ENCODE measurements at places on chromosomes 1 and 21.
A peak's percentile ranks its signal among the peaks of the same experiment; 100 is the strongest.

DNA sequence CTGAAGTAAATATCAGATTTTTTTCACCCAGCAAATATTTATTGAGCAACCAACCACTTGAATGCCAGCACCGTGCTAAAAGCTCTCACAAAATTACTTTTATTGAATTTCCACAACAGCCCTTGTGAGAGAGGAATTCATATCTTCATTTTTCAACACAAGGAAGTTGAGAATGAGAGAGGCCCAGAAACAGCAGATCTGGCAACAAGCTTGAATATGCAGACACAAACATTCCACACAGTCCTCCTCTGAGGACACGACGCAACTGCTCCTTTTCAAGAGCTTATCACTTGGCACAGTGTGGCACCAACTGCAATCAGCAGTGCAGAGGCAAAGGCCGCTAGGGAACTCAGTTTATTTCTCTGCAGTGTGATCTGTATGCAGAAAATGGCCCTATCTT lies 32.2 kb upstream of the IFNAR2 start:
- no peak for DNase-seq

- no peak for DNase-seq
Measured at GRCh38 chr1:94622757-94623156, 81.2 kb upstream of the F3 start.

- no peak for DNase-seq
Measured at GRCh38 chr1:161484613-161485012, 20.6 kb upstream of the FCGR2A start.

- DNase-seq, result no peak
Measured at GRCh38 chr1:65022216-65022615, 55.9 kb upstream of the JAK1 start.

DNA sequence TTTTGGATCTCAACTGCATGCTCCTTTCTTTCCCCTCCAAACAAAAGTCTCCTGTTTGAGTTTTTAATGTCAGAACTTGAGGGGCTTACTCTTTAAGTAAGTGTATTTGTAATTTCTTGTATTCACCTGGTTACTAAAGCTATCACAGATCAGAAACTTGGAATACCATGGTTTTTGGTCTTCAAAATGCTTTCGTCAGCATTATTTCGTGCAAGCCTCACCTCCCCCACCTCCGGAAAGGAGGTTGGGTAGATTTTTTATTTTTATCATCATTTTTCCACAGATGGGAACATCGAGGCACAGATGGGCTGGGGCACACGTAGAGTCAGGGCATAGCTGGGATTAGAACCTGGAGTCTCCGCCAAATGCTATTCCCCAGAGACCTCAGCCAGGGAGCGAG lies 100.7 kb downstream of the IER5 start:
- DNase-seq, result no peak

GRCh38 chr1:78715181-78715661 lies 65.6 kb downstream of the IFI44 start:
- DNase-seq, result no peak

DNA sequence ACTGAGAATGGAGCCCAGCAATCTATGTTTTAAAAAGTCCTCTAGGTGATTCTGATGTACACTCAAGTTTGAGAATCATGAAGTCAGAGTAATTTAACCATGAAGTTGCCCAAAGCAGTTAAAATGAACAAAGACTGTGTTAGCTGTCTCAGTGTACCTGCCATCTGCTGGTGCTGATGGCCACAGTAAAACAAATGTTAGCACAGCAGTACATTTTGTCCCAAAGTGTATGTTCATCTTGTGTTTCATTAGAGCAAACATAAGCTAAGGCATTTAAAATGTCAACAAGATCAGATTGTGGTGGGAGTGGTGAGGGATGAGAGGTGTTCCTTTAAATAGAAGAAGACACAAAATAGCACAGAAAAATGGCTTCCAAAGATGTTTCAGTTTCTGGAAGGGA lies 31.1 kb downstream of the FYB2 start:
- DNase-seq, result no peak

GRCh38 chr1:40595623-40596022 lies 64.2 kb downstream of the ZNF684 start:
- DNase-seq, result no peak

DNA sequence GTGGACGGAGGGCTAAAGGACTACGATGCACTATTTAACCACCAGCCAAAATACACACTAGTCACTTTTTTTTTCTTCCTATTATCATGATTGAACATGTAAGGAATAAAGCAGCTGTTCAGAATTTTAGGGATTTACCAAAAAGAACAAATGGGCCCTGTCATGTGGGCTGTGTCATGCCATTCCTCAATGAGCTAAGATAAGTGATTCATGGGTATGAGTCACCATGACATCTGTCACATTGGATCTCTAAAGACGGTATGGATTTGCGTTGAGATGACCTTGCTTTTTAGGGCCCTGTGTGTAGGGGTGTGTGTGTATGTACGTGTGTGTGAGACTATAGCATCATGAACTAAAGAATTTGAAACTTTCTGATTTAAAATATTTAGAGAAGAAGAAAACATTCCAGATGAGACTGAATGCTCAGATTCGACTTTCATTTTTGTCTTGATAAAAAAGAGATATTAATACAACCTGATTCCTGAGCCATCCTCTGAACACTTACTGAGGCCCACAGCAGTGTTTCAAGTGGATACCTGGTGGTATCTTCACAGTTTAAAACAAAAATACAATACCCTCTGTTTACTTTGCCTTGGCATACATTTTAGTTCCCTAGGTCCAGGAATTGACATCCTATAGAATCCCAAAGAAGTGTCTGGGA lies 246.1 kb upstream of the DUSP10 start:
- DNase-seq, result no peak

- DNase-seq, result peak; percentile 34
Measured at GRCh38 chr1:246724731-246725095, 504 bp downstream of the SCCPDH start.

- DNase-seq, result no peak
Measured at GRCh38 chr1:234162661-234163060, 210.6 kb upstream of the COA6 start.

GRCh38 chr1:98268316-98268715 lies 347.5 kb upstream of the DPYD start:
- DNase-seq, result no peak

DNA sequence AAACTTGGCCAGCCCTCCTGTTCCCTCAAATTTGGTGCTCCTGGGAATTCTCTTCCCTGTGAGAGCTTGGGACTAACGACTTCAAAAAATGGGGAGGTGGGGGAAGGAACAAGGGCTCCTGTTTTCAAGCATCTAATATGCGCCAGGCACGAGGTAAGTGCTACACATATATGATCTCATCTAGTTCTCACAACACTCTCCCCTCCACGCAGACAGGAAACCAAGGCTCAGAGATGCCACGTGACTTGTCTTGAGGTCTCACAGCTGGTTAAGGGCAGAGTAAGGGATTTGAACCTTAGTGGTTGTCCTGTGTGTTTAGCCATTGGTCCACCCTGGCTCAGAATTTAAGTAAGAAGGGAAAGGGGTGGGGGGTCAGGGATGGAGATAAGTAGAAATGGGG lies 125.9 kb downstream of the DMRTB1 start:
- no peak for DNase-seq

DNA sequence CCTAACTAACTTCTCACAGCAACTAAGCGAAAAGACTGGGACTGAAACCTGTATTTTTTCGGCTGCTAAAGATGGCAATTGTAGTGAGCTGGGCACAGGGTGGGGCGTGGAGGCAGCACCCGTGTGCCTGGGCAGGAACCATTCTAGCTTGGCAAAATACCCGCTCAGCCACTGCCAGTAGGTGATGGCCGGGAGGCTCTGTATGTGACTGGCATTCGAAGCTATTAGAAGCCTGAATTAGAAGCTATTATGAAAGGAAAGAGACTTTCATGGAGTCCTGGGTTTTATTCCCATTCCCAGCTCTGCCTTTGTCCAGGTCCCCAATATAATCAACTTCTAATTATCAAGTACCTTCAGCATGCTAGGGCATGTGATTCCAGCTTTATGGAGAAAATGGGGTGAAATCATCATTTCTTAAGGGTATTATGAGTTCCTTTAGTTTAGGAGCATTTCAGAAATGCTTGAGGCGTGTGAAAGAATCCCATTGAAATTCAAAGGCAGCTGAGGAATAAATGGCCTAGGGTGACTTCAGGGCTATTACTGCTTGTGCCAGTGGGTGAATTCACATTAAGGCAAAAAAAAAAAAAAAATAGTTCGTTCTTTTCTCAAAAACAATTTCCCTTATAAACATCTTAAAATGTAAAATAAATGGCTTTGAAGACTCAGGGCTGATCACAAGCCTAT lies 125.6 kb downstream of the KCNN3 start:
- DNase-seq, result no peak

All from NCI-H1436 (cell line).